Left hindlimb (tissue), 1 donor: ENCODE measurements at places on chromosomes 1 and 21.

GRCh38 chr1:168643152-168643551 lies 66.7 kb downstream of the XCL1 start:
- peak; percentile 63 for DNase-seq

GRCh38 chr1:75797606-75798216 lies 1.0 kb downstream of the MSH4 start:
- DNase-seq = no peak

GRCh38 chr21:31124010-31124409 lies 85.7 kb upstream of the KRTAP19-8 start:
- DNase-seq = no peak

DNA sequence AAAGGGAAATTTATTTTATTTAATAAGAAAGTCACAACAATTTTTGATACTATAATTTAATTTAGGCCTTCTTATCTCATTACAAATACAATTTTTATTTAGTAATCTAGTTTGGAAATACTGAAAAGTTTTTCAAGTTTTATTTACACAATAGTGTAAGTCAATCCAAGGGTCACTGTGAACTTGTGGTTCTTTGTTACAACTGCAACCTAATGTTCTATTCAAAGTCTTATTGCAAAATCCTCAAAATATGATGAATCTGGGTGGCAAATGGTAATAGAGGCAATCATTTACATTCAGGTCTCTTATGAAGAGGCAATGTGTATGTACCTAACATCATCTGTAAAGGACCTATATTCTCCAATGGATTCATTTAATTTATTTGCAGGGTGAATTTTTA lies 421.2 kb downstream of the DPYD start:
- no peak for DNase-seq

- no peak for DNase-seq
Observed at GRCh38 chr1:116777831-116778830, 23.9 kb downstream of the CD2 start.

- DNase-seq = no peak
Observed at GRCh38 chr1:221416723-221417122, 325.2 kb downstream of the DUSP10 start.

DNA sequence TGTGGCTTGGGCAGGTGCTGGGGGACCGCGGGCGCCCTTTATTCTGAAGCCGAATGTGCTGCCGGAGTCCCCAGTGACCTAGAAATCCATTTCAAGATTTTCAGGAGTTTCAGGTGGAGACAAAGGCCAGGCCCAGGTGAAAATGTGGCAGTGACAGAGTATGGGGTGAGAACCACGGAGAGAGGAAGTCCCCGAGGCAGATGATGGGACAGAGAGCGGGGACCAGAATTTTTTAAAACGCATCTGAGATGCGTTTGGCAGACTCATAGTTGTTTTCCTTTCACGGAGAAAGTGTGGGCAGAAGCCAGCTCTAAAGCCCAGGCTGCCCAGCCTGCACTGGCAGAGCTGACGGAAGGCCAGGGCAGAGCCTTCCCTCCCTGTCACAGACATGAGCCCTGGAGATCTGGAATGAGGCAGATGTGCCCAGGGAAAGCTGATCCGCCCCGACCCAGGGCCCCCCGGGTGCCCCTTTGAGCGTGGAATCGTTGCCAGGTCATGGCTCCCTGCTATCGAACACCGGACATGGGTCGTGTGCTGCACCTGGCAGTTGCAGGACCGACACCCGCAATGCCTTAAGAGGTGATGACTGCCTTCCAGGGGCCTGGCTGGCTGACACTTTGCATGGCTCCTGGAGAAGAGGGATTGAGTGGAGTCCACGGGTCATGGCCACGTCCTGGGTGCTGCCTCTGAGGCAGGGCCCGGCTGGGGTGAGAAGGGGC lies 6.5 kb upstream of the SLX9 start:
- peak; percentile 25 for DNase-seq

DNA sequence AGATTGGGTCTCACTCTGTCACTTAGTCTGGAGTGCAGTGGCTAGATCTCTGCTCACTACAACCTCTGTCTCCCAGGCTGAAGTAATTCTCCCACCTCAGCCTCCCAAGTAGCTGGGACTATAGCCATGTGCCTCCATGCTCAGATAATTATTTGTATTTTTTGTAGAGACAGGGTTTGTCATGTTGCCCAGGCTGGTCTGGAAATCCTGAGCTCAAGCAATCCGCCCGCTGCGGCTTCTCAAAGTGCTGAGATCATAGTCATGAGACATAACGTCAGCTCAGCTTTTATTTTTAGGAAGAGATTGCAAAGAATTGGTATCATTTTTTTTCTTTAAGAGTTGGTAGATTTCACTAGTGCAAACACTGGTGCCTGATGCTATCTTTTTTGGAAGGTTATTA lies 244.9 kb downstream of the DSCAM start:
- no peak for DNase-seq

DNA sequence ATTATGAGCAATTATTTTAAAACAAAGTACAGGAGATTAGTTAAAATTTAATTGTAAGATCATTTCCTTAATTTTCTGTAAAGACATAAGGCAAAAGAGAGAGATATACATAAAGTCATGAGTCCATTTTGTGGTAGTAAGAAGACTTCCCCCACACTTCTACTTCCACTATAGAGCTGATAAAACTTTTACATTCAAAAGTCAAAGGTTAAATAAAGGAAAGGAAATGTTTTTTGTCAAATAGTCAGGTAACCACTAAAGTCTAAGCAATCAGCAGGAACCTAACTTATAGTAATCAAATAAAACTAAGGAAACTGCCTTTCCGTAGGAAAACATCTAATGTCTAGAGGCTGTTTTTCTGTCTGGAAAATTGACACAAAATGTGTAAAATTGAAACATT lies 110.9 kb downstream of the DENND1B start:
- DNase-seq = no peak

- no peak for DNase-seq
Observed at GRCh38 chr1:48558366-48558765, 86.4 kb upstream of the SPATA6 start.

DNA sequence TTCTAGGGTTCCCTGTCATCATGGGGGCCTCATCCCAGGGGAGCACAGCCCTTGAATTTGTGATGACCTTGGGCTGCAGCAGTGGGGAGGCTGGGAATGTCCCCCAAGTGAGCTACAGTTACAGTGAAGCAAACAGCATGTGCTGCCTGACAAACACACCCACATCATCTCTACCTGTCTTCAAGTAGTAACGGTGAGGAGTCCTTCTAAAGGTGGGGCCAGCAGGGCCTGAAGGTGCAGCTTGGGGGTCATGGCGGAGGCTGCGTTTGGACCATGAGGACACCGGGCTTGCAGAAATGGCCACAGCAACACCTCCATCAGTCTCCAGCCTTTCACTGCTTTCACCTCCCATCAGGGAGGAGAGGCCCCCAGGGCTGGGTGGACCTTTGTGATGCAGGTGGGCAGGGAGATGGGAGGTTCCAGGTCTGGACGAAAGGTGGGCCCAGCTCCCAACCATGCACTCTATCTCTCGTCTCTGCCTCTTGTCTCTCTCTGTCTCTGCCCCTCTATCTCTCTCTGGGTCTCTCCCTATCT lies 55.7 kb downstream of the WNT9A start:
- peak; percentile 42 for DNase-seq

GRCh38 chr1:1926886-1927660 lies 8.0 kb upstream of the TMEM52 start:
- DNase-seq = peak; percentile 18

- no peak for DNase-seq
Observed at GRCh38 chr1:219621047-219621786, 8.3 kb upstream of the ZC3H11B start.

- DNase-seq = peak; percentile 82
Observed at GRCh38 chr1:156675210-156676113, 1.7 kb downstream of the NES start.

DNA sequence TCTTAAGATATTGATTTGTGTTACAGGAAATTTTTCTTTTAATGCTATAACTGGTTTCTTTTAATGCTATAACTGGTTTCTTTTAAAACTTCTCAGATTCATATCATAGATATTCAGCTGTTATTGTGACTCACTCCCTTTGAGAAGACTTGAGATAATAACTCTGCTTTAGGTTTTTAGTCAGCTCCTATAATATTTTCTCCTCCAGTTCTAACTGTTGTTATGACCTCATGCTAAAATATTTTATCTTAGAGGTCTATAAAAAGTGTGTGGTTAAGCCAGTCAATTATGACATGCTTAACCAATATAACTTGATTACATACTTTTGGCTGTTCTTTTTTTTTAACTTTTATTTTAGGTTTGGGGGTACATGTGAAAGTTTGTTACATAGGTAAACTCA lies 280.2 kb downstream of the PTGER3 start:
- DNase-seq = no peak

DNA sequence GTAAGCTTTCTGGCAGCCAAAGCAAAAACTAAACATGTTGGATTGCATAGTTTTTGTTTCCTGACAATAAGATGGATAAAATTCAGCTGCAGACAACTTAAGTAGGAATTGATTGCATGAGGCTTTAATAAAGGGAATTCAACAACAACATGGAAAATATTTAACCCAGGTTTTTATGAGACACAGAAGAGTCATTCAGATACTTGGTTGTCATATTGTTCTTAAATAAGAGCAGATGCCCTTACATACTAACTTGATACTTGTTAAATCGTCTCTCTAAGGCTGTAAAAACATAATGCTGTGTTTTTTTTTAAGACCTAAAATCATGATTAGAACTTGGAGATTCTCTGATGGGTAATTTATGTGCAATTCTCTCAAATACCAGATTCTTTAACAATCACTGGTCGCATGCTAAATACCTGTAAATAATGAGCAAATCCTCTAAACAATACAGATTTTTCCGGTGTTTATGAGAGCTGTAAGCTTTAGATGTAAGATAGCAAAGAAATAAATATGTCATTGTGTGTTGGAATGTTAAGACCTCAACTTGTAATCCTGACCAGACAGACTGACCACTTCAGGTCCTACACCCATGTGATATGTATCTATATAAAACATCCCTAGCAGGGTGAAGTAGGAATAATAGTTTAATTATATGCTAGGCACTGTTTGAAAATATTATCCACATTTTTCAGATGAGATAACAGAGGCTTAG lies 37.8 kb upstream of the CD34 start:
- no peak for DNase-seq

GRCh38 chr1:85467929-85468540 lies 3.1 kb upstream of the DDAH1 start:
- no peak for DNase-seq

- no peak for DNase-seq
Observed at GRCh38 chr1:78092643-78093042, 46.9 kb downstream of the GIPC2 start.

GRCh38 chr1:199173356-199173755 lies 534.5 kb downstream of the PTPRC start:
- no peak for DNase-seq

DNA sequence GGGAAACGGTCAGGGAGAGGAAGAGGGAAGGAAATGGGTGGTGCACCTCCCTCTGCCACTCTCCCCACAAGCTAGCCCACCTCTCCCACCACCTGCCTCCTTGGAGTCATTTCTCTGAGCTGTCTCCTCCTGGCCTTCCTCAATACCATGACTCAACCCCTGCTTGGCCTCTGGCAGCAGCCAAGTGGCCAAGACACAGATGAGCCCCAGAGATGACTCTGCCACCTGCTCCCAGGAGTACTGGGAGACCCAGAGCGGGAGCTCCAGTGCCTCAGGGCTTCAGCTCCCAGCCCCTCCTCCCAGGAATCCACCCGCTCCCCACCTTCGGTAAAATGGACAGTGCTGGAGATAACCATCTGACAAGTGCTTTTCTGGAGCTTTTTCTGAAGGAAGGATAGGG lies 2.6 kb downstream of the S100A16 start:
- DNase-seq = no peak

- DNase-seq = no peak
Observed at GRCh38 chr1:81259625-81260411, 540.9 kb upstream of the ADGRL2 start.

DNA sequence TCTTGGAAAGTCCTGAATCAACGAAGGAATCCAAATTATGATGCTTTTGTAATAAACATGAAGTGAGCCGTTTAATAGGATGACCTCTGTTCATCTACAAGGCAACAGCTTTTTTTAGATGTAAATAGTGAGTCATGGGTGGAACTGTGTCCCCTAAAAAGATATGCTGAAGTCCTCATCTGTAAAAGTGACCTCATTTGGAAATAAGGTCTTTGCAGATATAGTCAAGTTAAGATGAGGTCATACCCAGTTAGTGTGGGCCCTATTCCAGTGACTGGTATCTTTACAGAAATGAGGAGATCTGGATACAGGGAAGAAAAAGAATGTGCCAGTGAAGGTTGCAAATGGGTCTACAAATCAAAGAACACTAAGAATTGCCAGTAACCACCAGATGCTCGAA lies 1287.3 kb upstream of the ADGRL4 start:
- DNase-seq = no peak

DNA sequence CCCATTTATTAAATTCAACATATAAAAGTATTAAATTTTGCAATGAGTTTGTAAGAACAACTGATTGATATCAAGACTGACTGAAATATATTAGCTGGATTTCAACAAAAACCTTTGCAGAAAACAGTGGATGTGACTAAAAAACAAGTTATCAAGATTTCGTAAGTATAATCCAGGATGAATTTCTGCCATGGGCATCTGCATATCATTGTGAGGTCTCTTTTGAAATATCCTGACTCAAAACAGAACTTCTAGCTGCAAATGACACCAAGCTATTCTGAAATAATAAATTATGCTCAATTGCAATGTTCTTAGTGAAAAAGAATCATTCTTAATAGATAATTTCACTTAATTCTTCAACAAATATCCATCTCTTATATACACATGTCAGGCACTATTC lies 52.6 kb downstream of the CD34 start:
- DNase-seq = no peak

DNA sequence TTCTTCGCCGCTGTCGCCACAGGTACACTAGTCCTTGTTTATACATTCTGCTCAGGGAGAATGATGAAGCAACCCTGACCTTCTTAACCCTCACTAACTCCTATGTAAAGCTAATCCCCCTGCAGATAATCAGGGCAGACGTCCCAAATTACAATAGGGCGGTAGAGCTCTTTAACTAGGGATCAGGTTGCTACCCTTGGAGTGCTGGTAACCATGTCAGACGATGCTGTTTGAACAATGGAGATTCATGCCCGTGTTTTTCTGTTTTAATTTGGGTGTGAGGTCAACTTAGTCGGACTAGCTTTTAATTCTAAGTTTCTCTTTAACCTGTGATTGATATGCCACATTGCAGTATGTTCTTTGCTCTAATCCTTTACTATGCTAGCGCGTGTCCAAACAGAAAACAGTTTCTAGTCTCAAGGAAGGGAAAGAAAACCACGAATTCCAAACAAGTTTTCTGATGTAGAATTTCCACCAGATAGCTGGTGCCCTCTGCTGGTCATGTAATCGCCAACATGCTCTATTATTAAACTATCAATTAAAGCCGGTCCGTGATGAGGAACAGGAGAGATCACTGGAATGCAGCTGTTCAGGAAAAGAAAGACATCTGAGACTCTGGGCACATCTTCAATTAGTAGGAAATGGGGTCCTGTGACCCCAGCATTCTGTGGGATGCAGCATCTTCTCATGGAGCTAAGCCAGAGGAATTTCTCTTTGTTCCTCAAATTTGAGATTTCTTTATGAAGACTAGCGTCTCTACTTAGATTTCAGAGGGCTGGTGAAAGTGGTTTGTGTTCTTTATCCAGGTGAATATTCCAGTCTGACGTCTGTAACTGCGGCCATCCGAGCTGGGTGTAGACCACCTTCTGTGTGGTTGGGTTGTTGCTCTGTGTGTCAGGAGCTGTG lies 18.3 kb upstream of the VAMP3 start:
- peak; percentile 64 for DNase-seq

GRCh38 chr1:31182352-31182751 lies 57.3 kb downstream of the NKAIN1 start:
- peak; percentile 90 for DNase-seq
